Activated naive CD4-positive, alpha-beta T cell (primary cell): ENCODE measurements at places on chromosomes 2 and 18.

- no peak for DNase-seq
These were observed 48.4 kb downstream of the LRRTM1 start for GRCh38 chr2:80255918-80256781.

DNA sequence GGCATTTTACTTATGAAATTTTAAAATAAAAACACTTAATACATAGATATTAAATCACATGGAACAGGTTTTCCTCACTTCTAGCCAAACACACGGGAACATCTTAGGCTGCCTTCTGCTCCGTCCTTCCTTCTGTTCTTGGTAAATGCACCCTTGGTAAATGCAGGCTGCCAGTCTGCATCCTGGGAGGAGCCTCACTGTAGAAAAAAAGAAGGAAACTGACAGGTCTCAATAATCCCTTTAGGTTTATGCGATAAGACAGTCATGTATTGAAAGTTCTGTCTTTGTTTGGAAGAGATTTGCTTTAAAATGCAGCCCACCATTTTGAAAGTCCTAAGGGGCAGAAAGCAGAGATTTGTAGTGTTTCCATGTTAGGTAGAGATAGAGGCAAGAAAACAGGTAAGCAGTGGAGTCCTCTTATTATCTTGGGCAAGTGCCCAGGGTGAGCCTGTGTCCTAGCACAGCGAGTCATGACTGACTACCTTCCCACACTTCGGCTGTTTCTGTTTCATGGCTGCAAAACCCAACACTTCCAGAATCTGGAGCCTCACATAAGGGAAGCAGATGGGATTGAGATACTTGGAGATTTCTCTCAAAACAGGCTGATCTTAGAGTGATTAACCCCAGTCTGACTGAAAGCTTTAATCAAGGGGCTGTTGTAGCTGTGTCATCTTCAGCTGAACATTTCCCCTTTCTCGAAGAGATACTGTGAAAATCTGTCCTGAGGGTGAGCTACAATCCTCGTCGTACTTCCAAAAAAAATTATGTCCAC lies 131.4 kb upstream of the MAP3K20 start:
- DNase-seq, result no peak

DNA sequence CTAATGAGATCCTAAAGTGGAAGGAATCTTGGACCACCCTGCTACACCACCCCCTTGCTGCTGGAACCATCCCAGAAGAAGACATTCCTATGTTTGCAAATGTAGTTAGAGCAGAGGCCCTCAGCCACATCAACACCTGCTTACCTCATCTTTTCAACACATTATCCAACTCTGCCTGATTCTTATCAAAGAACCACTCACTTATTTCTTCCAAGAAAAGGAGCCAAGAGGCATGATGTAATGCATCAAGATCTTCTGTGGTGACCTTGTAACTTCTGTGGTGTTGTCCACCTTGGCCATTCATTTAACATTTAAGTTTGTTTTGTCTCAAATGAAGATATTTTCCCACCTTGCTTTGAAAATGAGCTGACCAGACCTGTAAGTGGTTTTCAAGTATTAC lies 338.1 kb downstream of the CTNNA2 start:
- DNase-seq, result no peak

DNA sequence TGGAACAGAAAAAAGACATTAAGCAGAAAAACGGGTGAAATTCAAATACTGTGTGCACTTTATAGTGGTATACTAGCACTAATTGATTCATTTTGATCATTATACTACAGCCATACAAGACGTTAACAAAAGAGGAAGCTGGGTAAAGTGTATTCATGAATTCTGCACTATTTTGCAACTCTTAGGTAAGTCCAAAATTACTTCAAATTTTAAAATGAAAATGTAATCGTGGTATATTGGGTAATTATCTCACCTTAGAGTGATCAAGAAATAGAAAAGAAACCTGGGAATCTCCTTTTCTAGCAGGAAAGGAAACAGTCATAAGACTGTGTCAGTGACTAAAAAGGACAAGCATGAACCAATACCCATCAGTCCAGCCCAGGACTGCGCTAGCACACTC lies 5.4 kb downstream of the TGFBRAP1 start:
- no peak for DNase-seq

DNA sequence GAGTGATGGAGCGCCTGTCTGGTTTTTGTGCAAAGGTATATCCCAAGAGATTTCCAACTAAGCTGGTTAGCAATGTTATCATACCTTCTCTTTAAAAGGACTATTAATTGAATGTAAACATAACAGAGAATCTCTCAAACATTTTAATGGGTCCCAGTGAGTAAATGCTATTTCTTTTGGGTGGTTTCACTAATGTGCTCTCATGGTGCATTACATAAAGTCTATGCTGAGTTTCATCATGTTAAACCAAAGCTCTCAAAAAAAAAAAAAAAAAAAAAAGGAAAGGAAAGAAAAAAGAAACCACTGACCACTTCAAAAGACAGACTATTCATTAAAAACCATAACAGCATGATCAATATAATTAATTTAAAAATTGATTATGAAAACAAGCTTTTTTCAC lies 119.1 kb upstream of the SCN1A start:
- DNase-seq, result no peak

DNA sequence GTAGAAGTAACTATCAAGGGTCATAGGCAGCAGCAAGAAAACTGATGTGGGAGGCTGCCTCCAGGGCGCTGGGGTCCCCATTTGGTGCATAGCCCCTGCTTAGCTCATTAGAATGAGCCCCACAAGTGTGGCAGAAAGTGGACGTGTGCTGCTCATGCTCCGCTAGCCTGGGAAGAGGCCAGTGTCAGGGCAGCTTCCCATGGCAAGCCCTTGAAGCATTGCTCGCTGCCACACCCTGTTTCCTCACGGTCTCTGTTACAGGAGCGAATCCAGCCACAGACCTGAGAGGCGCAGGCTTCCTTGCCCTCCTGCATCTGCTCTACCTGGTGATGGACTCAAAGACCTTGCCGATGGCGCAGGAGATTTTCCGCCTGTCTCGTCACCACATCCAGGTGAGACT lies 22.5 kb downstream of the ELMOD3 start:
- DNase-seq, result no peak

DNA sequence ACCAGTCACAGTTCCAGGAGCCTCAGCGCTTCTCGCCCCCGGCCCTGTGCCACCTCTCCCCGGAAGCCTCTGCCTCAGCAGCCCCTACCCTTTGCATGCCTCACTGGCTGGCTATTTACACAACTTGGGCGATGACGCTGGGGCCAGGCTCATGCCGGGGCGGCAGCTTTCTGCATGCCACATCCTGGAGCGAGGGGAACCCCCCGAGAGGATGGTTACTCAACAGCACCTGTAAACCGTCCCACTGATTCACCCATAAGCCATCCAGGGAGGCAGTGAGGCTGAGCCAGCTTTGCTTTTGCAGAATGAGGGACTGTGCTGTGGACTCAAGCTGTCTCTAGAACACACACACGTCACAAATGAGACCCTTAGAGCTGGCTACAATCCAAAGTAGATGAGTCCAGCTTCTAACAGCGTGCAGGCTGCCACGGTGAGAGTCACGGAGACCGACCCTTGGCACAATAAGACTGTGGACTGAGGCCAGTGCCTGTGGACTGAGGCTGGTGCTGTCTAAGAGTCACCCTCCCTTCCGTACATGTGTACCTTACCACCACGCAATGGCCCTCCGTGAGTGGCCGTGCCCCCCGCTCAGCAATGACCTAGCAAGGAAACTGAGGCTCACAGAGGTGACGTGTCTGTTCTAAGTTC lies 45.6 kb upstream of the ODC1 start:
- DNase-seq, result peak; percentile 29

- no peak for DNase-seq
These were observed 4.0 kb downstream of the SPR start for GRCh38 chr2:72891091-72891818.

- no peak for DNase-seq
These were observed 149.7 kb upstream of the HS6ST1 start for GRCh38 chr2:128468186-128468920.

DNA sequence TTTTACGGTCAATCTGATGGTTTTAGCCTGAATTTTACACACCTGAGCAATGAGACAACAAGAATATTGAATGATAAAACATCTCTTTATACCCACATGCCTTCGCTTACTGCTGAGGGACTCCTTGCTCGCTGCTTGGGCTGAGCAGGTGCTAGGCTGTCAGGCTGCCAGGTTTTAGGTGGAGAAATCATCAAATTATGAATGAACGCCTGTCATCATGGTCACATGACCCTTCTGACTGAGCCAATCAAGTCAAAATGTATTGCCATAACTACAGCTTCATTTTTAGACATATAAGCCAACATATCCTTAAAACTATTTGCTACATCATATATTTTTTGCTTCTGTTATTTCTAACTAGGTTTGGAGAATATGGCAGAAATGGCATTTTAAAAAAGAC lies 274.0 kb downstream of the LNPK start:
- no peak for DNase-seq

GRCh38 chr2:166984797-166985196 lies 96.5 kb downstream of the XIRP2 start:
- DNase-seq, result no peak

DNA sequence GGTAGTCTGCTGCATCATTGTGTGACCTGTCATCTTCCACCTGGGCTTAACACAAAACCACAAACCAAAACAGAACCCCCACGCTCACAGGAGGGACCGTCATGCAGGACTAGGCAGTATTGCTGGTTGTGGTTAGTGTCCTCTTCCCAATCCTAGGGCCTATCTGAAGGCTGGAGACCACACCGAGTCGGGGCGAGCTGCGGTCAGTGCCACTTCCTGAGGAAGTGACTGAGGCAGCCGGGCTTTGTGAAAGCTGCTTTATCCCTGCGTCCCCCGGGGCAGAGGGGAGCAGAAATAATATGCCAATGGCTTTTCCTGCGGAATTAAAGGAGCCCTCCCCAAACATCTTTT lies 22.9 kb downstream of the ZNF532 start:
- DNase-seq, result no peak

GRCh38 chr2:11941201-11942177 lies 195.1 kb downstream of the LPIN1 start:
- DNase-seq, result no peak

DNA sequence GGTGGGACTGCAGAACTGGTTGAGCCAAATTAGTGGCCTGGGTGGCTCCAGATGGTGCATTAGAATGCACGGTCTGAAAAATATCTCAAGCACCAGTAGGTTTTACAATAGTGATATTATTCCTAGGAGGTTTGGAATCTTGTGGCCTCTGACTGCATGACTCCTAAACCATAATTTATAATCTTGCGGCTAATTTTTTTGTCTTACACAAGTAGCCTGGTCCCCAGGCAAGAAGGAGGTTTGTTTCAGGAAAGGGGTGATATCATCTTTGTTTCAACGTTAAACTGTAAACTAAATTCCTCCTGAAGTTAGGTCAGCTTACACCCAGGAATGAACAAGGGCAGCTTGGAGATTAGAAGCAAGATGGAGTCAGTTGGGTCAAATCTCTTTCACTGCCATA lies 98.9 kb upstream of the ARL4C start:
- no peak for DNase-seq

GRCh38 chr2:128309280-128310093 lies 9.2 kb downstream of the HS6ST1 start:
- DNase-seq, result no peak

- no peak for DNase-seq
These were observed 93.7 kb downstream of the TMEM17 start for GRCh38 chr2:62412347-62412742.

GRCh38 chr2:131673400-131674173 lies 145.9 kb downstream of the CCDC74A start:
- peak; percentile 9 for DNase-seq

- DNase-seq, result no peak
These were observed 86.1 kb upstream of the CTAGE1 start for GRCh38 chr18:22503803-22504202.

- no peak for DNase-seq
These were observed 471.7 kb downstream of the SOX11 start for GRCh38 chr2:6163932-6164331.

- DNase-seq, result no peak
These were observed 391.6 kb downstream of the NBAS start for GRCh38 chr2:15169326-15170069.

GRCh38 chr18:9661564-9661963 lies 46.5 kb upstream of the RAB31 start:
- DNase-seq, result no peak

- DNase-seq, result no peak
These were observed 208.2 kb downstream of the CCDC178 start for GRCh38 chr18:33232318-33232626.

DNA sequence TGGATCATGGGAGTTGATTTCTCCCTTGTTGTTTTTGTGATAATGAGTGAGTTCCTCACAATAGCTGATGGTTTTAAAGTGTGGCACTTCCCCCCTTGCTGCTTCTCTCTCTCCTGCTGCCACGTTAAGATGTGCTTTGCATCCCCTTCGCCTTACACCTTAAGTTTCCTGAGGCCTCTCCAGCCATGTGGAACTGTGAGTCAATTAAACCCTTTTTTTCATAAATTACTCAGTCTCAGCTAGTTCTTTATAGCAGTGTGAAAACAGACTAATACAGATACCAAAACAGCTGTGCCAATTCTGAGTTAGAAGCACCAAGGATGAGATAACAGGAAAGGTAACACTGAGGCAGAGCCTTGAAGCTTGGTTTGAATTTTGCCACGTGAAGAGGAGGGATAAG lies 44.7 kb downstream of the ITSN2 start:
- no peak for DNase-seq

DNA sequence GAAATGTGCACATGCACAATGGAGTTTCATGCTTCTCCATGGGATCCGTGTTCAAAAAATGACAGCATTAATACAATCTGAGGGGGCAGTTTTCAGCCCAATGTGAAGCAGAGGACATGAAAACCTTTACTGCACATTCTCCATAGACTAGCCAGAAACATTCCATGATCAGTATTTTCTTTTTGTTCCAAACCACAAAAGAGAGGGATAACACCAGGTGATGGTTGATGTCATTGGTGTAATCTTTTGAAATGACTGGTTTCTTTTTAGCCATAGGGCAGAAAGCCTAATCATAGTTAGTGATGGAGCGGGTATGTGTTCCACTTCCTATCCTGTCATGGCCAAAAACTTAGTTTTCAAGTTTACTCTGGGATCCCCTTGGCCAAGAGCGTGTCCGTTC lies 1.8 kb upstream of the KYNU start:
- DNase-seq, result no peak

DNA sequence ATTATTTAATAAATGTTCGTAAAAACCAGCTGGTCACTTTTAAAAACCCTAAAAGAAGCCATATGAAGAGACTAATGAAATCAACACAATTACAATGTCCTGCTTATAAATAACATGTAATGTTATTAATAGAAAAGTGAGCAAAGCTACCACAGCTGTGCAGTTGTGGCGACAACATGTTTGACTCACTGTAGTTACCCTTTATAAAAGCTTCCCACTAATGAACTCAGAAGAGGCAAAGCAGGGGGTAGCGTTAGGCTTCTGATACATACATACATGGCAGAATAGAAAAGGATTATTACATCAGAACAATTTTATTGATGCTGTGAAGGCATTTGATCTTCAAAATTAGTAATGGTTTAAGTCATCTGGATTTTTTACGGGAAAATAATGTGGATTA lies 219.7 kb downstream of the SLC4A10 start:
- DNase-seq, result no peak

DNA sequence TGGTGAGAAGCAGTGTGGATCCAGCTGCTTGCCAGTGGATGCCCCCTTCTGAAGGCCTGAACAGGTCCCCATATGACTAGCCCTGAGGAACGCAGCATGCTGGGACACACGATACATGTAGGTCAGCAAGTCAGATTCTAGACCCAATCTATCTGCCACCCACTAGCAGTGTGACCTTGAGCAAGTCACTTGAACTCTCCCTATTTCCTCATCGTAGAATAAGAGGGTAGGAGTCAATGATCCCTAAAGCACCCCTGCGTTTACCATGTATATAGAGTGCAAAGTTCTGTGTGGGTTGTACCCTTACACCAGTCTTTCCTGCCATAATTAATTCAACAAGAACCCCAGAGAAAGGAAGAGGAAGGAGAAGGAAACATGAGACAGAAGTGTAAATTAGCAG lies 123.7 kb downstream of the GALNT14 start:
- no peak for DNase-seq

- DNase-seq, result no peak
These were observed 99.0 kb upstream of the COPS8 start for GRCh38 chr2:236986524-236987330.
